ENCODE measurements at places on chromosomes 13 and 19.

DNA sequence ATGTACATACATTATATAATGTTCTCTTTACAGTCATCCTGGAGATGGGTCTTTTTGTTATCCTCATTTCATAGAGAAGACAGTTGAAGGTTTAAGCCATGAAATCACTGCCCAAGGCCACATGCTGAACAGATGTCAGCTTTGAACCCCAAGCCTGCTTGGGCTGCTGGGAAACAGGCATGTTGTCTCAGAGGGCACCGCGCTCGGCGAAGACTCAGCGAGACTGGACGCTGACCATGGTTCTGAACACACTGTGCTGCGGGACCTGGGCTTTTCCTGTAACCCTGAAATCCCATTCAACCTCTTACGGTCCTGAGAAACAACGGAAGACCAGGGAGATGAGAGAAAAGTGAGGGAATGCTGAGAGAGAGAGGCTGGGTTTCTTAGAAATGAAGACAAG lies 27.3 kb downstream of the LRFN3 start:
- no peak for DNase-seq

DNA sequence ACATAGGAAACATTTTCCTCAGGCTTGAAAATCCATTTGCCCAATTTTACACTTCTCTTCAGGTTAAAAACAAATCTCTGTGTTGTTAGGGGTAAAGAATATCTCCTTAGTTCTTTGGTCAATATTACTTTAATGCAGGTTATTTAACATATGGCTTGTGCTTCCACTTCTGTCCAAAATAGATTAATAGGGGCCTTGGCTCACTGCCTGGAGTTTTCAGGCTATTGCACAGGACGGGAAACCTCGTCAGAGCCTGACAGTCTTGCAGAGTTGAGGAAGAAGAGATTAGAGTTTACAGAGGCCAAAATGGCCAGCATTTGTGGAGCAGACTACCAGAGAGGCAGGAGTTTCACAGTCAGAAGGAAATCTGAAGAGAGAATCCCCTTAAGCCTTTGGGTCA lies 863.9 kb upstream of the GPC6 start:
- DNase-seq: no peak

DNA sequence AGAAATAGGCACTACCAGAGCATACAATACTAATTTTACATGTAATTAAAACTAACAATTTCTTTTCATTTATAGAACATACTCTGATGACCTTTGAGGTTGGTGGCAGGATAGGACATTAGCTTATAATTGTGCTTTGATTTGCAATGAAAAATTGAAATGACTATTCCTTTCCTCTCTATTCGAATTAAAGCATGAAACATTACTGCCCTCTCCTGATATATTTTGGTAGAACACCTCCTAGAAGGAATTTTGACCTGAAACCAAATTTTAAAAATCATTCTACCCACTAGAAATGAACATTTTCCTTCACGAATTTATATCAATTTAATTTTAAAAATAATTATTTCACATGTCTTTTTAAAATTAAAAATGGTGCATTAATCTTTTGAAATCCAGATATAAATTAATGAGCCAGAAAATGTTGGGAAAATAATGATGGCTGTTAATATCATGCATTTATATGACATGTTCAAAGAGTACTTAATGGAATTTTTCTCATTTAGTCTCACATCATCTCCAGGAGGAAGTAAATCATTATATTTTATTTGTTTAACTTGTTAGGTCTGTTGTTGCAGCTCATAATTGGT lies 556.3 kb upstream of the ARGLU1 start:
- peak; percentile 3 for DNase-seq

GRCh38 chr19:51123381-51123800 lies 1.3 kb upstream of the SIGLEC9 start:
- DNase-seq: no peak

GRCh38 chr19:30806311-30806710 lies 434.1 kb downstream of the ZNF536 start:
- DNase-seq: no peak

Data from NCI-H1436 (cell line).